ENCODE measurements at places on chromosomes 6 and 20. TPM values are rescaled to one million over a fixed set of nuclear protein-coding genes. Genes with fewer than 3 reads are reported as not detected.

DNA sequence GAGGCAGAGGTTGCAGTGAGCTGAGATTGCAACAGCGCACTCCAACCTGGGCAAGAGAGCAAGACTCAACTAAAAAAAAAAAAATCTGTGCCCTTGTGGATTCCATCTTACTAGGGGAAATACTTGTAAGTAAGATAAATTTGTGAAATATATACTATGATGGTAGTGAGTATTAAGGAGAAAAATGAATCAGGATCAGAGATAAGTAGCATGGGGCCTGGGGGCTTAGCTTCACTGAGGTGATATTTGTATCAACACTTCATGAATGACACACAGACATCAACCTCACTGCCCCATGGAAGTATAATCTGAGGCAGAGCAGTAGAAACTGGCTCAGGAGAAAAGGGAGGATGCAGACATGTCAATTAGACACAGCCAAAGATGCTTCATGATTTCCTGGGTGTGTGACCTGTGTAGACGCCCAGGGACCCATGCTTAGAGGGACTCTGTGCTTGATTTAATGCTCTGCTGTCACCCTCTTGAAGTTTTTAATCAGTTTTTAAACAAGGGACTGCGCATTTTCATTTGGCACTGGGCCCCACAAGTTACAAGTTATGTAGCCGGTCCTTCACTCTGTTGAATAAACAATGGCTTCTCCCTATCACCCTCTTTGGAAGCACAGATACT lies 41.9 kb downstream of the PCNA start:
- no peak for DNase-seq

DNA sequence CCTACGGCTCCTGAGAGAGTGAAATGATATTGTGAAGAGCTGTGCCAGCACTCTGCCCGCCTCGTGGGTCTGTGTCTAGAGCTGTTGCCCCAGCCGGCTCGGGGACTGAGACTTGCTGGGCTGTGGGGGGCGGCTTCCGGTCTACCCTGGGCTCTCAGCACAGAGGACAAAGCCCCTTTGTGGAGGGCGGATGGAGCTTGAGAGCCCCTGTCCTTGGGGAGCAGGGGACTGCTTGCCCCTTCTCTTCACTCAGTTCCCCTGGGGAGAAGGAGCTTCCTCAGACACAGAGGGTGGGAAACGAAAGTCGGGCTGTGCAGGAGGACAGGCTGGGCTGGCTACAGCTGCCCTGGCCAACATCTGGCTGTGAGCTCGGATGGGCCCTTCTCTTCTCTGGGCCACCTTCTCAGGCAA lies 11.0 kb downstream of the SRC start:
- DNase-seq, result no peak

The SSTR4 gene
- not detected for total RNA-seq

The SEMG1 gene
- total RNA-seq, result not detected

The CRYBG1 gene
- total RNA-seq, result 107 TPM

DNA sequence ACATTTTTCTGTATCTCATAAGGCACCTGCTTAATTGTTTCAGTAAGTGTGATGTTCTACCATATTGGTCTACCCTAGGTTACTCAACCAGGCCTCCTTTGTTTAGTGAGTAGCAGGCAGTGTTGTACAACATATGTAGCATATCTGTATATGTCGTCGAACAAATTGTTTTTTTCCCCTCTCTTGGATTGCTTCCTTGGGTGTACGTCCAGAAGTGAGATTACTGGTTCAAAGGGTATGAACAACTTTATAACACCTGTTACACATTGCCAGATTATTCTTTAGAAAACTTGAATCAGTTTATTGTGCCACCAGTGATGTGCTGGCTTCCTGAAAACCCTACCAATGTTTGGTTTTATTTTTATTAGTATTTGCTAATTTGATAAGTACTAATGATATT lies 14.7 kb downstream of the SLC16A10 start:
- no peak for DNase-seq

DNA sequence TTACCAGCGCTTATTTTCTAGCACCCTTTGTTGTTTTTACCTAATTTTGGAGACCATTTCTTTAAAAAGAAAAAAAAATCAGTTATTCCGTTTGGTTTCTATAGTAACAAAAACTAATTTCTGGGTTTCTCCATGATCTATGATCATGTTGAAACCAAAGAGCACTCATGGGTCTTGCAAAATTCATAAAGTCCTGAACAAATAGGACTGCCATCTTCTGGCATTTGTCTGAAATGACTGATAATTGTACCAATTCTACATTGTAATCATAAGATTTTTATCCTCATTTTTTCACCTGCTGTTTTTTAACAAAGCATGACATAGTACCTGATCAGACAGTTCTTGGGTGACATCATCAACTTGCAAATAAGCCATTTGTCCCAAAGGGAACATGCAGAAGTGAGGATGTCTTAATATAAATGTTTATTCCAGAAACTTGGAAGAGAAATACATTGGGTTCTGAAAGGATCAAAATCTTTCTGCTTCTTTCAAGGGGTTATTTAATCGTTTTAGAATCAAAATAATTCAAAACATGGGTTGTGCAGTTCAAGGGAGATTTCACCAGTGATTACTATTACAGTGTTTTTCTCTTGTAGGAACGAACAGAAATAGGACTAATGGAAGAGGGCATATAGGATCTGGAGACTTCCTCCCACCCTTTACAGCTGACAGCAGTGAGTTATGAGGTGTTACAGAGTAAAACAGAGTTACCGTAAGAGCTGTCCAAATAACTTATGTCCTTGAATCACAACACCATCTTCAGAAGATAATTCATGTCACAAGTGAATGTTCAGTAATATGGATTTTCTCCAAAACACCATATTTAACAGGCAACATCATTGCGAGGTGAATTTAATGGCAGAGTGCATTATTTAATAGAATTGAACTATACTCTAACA lies 87.1 kb upstream of the GJE1 start:
- DNase-seq, result no peak

- DNase-seq, result no peak
These were observed 14.9 kb upstream of the HDDC2 start for GRCh38 chr6:125316621-125317020.

DNA sequence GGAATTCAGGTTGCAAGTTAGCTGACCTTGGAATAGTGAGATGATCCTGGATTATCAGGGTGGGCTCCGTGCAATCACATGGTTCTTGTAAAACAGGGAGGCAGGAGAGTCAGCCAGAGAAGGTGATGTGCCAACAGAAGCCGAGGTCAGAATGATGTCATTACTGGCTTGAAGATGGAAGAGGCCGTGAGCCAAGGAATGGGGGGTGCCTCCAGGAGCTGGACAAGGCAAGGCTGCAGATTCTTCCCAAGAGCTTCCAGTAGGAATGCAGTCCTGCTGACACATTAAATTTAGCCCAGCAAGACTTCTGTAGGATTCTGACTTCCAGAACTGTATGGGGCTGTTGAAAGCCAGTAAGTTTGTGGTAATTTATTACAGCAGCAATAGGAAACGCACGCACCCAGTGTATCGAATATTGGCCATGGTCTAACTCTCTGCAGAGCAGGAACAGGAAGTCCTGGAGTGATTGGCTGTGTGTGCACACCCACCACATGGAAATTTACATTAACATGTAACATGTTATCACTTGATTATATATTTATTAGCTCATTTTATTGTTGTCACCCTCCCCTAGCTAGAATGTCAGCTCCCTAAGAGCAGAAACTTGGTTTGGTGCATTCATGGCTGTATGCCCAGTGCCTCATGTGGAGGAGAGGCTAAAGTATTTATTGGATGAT lies 19.1 kb downstream of the SLC24A3 start:
- no peak for DNase-seq

DNA sequence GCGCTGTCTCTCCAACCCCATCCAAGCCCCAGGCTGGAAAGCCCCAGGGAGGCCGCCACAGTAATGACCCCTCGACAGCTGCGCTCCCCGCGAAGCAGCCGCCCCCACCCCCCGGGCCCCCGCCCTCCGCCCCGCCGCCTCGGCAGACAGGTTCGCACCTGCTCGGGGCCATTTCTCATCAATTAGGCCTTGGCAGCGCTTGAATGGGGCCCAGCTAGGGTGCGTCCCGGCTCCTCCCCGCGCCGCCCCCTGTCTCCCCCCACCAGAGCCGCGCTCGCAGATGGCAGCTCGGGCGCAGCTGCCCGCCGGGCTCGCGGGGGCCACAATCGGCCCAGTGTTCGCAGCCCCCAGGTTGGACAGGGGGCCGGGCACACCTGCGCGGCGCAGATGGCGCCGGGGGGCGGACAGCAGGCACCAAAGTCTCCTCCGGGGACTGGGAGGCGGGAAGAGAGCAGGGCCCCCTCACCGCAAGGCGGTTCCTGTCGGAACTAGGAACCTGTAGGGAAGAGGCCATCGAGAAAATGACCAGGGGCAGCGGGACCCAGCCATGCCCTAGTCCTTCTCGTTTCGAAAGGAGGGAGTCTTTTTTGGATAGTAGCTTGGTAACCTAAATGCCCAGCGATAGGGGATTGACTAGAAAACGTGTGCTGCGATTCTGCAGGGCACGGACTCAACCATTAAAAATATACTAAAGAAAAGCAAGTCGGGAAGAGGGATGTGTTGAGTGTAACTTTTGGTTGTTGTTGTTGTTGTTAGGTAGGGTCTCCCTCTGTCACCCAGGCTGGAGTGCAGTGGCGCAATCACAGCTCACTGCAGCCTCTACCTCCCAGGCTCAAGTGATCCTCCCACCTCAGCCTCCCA lies 83.2 kb upstream of the EYA2 start:
- DNase-seq, result peak; percentile 24

- DNase-seq, result no peak
These were observed 1.6 kb downstream of the SCAND1 start for GRCh38 chr20:35952480-35953386.

DNA sequence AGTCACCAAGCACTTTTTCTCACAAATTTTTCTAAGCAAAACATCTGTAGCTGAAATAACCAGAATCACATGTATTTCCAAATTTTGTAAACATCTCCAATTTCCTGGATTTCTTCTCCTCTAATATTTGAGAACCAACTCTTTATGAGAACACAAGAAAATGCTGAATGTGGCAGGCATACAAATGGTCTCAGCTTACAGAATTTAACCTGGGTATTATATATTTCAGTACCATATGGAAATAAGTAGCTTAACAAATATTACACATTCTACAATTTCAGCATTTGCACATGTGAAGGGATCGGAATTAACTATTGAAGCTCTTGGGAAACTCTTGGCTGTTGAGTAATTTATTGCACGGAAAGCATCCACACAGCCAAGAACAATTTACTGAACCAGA lies 92.5 kb downstream of the TBXT start:
- DNase-seq, result no peak

DNA sequence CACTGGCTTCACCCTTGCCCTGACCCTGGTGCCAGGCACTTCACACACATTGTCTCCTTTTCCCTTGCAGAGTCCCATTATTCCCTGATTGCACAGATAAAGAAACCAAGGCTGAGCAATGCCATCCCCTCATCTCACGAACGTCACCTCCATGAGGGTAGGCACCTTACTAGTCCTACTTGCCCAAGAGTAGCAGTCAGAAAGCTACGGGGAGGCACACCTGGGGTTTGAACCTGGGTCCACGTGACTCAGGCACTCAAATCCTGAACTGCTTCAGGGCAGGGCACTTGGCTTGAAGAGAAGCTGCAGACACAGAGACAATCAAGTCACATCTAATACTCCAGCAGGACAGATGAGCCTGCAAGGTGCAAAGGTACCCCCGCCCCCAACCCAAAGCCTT lies 1.9 kb downstream of the BCAS1 start:
- DNase-seq, result no peak

DNA sequence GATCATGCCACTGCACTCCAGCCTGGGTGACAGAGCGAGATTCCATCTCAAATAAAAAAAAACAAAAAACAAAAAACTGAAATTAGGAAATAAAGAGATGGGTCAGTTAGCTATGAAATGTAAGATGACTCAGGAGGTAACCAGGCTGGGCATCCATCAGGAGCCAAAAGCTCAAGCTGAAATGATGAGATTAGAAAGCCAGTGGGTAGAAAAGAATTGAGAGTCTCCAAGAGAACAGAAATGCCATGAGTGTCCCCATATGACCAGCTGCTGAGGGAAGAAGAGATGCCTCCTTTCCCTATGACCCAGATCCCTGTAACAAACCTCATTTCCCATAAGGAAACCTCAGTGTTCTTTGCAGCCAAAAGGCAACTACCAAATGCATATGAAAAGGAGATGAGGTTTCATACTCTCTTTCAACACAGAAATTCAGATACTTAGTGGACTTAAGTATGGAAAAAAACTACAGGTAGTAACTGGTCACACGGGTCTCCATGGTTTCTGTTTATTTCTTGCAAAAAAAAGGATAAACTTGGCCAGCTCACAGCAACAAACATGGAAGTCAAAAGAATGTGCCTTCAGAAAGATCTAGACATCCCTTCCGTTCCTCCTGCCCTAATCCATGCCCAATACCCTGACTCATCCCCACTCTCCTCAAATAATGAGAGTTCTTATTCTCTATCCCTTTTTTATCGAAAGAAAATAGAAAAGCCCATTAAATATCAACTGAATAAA lies 8.1 kb downstream of the ARHGAP18 start:
- no peak for DNase-seq

DNA sequence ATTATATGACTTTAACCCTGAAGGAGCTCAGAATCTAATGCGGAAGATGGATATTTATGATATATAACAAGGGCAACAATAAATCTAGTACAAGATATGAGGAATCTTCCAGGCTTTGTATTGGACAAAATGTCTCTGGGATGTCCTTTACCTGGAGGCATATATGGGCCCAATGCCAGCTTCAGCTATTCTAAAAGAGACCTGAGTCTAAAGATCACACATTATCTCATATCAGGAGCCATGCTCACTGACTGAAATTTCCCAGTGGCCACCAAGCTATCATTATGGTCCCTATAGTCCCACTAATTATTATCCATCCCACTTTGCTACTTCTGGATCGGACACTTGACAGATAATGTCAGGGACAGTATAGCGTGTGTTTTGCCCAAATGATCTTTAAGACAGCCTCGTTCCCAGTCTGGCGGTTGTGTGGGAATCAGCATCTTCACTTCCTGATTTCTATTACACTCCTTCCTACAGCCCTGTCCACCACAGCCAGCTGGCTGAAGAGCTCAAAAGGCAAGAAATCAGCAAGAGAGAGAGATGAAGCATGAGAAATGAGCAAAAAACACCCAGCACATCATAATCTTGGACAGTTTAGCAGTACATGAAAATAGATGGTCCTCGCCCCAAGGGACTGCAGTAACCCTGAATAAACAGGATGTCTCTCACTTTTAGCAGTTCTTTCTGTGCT lies 34.9 kb downstream of the KLHL31 start:
- DNase-seq, result no peak

GRCh38 chr6:153591159-153591558 lies 447.9 kb upstream of the OPRM1 start:
- no peak for DNase-seq

DNA sequence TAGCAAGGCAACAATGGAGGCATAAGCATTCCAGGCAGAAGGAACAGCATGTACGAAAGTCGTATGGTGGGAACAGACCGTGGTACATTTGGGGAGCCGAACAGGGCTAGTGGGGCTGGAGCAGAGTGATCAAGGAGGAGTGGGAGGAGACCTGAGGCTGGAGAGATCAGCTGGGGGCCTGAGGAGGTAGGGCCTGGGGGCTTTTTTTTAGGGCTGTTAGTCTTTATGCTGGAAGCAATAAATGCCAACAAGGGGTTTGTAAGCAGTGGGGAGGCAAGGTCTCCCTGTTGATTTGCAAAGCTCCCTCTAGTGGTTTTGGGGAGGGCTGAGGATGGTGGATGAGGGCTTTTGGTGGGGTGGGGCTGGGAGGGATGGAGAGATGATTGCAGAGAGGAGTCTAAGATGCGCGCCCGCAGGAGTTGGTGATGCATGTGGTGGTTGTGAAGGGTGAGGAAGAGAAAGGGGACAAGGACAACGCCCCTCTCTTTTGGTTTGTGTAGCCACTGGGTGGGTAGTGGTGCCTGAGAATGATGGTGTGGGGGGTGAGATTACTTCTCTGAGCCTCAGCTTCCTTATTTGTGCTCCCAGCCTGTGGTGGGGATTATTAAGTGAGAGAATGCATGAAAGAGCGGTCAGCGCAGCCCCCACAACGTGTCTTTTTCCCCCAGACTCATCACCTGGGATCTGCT lies 74.1 kb upstream of the TOX2 start:
- DNase-seq, result peak; percentile 30
